ENCODE measurements at places on chromosomes 13 and 19. TPM values are rescaled to one million over a fixed set of nuclear protein-coding genes. Genes with fewer than 3 reads are reported as not detected.

EFNB2 gene
- 0.45 TPM for total RNA-seq

SYT3 gene
- total RNA-seq: 1.6 TPM

ZNF20 gene
- total RNA-seq: 5.4 TPM

CCDC8 gene
- not detected for total RNA-seq

CCNA1 gene
- 0.13 TPM for total RNA-seq

C19orf33 gene
- total RNA-seq: not detected

DNA sequence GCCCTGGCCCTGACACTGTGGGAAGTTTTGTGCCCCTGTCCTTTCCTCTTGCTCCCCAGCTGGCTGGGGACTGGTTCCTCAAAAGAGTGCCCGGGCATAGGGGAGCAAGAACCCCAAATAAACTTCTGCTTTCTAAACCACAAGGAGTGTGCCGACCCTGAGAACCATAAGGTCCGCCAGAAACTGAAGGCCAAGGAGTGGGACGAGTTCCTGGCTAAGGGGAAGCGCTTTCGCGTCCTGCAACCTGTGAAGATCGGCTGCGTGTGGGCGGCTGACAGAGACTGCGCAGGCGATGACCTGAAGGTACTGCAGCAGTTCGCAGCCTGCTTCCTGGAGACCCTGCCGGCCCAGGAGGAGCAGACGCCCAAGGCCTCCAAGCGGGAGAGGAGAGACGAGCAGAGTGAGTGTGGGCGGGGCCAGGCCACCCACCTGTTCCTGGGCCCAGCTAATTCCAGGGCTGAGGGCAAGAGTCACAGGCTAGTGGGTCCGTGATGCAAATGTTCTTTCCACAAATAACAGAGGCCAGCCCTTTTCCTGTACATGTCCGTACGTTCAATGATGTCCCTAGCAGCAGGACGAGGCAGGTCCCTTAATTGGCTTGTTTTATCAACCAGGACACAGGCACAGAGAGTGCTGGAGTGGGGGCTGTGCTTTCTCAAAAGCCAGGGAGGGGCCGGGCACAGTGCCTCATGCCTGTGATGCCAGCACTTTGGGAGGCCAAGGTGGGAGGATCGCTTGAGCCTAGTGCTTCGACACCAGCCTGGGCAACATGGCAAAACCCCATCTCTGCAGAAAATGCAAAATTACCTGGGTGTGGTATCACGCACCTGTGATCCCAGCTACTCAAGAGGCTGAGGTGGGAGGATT lies 25.6 kb downstream of the UBXN6 start:
- DNase-seq: no peak

DNA sequence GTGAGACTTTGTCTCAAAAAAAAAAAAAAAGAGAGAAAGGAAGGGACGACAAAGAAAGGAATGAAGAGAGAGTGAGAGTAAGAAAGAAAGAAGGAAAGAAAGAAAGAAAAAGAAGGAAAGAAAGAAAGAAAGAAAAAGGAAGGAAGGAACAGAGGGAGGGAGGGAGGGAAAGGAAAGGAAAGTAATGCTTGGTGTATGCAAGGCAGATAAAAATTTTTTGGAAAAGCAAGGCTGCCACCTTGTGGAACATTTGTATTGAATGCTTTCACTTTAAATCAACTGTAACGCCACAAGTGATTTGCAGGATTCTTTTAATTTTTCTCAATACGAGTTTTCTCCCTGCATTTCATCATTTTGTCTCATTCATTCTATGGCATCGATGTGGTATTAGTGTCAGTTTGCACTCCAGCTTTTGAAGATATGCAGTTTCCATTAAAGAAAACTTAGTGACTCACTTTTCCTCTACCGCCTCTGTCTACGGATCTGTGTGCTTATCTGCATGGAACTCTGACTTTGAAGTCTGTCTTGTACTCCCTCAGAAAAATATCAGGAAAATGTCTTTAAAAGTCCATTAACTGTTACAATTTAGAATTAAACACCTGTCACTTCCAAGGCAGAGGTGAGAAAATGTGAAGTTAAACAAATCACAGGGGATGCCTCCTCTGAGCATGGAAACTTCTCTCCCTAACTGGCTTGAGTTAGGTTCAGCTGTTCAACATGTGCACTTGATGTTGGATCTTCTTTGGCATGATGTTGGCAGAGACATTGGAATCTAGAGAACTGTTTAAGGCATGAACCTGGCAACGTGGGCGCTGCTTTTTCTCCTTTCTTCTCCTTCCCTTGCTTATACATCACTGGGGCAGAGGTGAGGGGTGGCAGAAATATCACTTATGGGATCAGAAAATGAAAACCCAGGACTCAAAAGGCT lies 20.0 kb upstream of the ZDHHC20 start:
- DNase-seq: peak; percentile 85

- no peak for DNase-seq
These were observed 17.9 kb downstream of the SLC25A42 start for GRCh38 chr19:19081642-19082151.

DNA sequence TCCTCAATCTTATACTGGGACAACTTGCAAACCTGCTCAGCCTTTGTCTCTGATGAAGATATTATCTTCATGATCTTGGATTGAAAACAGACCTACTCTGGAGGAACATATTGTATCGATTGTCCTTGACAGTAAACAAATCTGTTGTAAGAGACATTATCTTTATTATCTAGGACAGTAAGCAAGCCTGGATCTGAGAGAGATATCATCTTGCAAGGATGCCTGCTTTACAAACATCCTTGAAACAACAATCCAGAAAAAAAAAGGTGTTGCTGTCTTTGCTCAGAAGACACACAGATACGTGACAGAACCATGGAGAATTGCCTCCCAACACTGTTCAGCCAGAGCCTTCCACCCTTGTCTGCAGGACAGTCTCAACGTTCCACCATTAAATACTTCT lies 4.0 kb upstream of the KLK3 start:
- no peak for DNase-seq

DNA sequence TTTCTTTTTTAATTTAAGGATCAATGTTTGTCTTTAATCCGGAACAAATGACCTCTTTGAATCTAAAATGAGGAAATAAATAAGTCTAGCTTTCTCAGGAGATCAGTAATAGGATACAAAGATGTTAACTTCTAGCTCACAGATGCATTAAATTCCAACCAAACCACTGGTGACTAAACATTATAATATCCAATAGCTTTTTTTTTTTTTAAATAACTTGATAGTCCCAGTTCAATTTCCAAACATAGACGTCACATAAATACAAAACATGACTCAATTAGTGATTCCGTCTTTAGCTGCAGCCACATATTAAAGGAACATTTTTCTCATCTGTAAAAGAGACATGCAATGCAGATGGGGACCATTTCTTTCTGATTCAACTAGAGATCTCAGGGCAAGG lies 390.5 kb upstream of the PCDH9 start:
- DNase-seq: no peak

DNA sequence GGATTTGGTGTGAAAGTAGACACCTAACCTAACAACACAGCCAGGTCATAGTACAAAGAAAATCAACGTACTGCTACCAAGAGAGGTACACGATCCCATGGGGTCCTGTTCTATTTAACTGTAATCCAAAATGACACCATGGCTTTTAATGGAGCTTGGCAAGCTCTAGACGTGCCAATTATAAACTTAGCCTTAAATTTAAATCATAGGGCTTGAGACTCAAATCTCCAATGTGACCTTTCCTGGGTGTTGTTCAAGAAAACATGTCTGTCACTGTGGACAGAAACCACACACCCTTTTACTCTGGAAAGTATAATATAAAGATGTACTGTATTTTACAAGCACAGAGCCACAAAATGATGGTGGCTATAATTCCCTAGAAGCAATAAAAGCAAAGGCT lies 299.3 kb downstream of the ENOX1 start:
- DNase-seq: no peak

DNA sequence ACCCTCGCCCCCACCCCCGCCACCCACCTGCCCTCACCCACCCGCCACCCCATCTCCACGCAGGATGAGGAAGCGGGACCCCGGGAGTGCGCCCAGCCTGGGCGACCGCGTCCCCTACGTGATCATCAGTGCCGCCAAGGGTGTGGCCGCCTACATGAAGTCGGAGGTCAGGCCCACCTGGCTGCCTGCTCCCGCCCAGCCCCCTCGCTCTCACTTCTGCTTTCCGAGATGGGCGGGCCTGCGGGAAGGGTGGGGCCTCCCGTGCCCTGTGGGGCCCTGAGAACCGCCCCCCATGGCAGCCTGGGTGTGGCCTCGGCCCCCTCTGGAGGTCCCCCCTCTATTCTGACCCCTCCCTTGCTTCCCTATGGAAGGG lies 3.1 kb upstream of the SPIB start:
- DNase-seq: no peak

DNA sequence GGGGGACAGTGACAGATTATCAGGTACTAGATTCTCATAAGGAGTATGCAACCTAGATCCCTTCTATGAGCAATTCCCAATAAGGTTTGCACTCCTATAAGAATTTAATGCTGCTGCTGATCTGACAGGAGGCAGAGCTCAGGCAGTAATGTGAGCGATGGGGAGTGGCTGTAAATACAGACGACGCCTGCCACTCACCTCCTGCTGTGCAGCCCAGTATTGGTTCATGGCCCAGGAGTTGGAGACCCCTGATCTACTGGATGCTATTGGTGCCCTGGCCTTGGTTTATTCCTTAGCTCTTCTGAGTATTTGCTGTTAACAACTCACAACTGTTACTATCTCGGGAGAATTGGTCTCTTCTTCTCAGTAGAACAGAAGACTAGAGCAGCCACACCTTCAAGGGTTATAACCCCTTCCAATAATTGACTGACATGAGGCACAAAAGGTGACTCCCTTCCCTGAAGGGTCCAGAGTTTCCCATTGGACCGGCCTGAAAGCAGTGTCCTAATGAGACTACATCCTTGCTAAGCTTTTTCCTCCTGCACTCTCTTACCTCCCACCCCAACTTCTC lies 35.0 kb upstream of the RBM26 start:
- no peak for DNase-seq

- DNase-seq: no peak
These were observed at the start of gene CD70 for GRCh38 chr19:6590827-6591319. CD70 (minus strand) TSS chr19:6591150; CDS start chr19:6591002, 148 bp downstream.

DNA sequence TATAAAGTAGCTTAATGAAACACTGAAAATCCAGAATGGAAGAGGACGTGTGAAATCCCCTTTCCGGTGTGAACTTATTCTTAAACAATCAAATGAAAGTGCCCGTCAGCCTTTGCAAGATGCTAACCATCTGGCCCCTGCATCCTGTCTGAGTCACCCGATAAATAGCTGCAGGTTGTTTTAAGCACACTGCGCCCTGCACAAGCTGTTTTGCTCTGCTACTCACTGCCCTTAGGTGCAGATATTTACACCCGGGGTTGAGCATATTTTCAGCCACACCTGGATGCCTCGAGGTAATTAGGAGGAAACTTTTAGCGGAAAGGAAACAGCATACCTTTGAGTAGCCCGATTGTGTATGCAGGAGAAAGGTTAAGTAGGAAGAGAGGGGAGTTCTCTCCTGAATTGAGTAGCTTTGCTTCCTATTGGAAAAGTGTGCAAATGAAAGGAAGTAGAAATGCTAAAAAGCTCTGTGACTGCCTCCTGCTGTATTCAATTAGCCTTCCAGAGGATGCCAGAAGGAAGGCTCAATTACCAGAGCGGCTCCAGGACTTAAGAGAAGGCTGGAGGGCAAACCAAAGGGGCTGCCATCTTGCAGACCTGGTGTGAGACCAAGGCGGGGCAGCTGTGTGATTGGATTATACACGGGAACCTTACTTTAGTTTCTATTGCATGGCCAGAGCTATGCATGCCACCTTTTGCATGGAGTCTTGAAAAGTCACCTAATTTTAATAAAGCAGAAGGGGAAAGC lies 42.5 kb downstream of the IRS2 start:
- no peak for DNase-seq

DNA sequence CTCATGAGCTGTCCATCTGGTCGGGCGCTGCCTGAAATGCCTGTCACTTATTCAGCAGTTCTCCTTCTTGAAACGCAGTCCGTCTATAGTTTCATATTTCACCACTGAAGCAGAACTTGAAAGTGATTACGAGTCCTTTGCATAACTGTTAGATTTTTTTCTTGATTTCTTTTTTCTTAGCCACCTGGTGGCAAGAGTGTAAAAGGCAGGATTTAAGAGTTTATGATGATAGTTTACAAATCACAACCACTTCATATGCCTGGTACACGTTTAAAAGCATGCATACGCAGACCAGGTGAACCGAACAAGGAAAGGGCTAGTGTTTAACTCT lies 45.8 kb downstream of the GGACT start:
- DNase-seq: peak; percentile 46

DNA sequence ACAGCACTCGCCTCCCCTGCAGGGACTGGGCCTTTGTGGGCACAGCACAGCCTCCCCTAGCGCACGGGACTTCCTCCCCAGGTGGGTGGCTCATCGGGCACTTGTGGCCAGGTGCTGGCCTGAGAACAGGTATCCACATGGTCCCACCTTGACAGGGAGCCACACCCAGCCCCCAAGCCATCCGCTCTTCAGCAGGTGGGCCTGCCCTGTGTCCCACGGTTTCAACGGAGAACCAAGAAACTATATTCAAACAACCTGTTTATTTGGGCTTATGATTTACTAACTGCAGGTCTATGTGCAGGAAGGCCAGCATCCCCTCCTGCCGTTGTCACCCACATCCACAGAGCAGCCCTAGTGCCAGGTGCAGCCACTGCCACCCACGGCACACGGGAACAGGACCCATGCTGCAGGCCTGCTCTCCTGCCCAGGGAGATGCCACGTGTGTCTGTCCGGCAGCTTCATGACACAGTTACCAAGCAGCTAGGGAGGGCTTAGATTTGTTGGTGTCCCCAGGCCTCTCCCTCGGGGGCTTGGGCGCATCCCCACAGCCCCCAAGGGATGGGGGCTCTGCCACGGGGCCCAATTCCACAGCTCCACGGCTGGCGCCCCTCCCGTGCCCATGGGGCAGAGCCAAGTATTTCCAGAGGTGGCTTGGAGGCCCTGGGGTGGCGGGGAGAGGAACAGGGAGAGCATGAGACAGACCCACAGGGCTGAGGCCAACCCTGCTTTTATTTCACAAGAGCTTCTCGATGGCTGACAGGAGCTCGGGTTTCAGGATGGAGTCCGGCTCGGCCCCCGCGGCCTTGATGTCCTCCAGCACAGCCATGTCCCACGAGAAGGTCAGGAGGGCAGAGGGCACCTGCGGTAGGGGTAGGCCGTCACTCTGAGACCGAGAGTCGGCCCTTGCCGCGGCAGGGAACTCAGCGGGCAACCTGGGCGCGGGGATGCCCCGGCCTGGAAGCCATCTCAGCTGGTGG lies 12.5 kb downstream of the UBXN6 start:
- no peak for DNase-seq

Measured in SK-MEL-5 (cell line).